ENCODE measurements at places on chromosomes 4 and X.

GRCh38 chr4:163930086-163930485 is 435.6 kb downstream of the TMA16 start:
- DNase-seq = no peak

DNA sequence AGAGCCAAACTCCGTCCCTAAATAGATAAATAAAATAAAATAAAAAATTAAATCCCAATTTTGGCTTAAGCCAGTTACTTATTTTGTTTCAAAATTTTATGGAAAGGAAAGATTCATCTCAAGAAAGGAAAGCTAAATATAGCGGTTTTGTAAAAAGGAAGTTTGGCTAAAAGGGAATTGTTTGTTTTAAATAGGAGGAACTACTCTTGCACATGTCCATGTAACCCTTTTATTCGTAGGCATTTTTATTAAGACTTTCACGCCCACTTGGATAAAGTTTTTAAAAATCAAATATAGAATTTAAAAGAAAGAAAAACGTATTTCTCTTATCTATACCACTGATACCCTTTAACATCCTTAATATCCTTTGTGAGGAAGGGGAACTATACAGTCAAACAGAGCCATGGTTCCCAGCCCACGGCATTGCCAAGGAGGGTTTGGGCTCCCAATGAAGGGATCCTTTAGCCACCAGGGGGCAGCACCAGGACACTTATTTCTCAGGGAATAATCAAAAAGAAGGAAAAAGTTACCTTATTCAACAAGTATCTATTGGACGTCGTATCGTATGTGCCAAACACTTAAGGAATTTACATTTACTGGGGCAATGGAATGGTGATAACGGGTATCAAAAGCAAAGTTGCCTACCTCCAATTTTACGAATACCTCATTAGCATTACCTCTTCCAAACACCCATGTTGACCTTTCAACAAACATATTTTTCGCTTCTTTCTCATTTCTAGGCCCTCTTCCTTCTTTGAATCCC is 27.7 kb downstream of the CDKN2AIP start:
- DNase-seq = peak; percentile 69

- no peak for DNase-seq
Measured at GRCh38 chrX:20681683-20682082, 415.0 kb upstream of the RPS6KA3 start.

GRCh38 chrX:133908223-133908955 is 77.0 kb downstream of the GPC3 start:
- no peak for DNase-seq

DNA sequence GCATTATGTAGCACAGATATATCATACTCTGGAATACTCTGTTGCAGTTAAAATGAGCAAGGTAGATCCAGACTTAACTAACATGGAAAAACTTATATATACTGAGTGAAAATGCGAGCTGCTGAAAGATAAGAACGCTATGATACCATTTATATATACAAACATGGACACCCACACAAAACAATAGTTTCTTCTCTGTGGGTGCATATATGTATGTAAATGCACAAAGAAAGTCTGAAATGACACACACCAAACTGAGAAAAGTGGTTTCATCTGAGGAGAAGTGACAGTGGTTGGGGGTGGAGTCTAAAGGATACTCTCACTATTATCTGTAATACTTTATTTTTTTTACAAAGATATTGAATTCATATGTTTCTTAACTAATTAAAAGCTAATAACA is 12.2 kb upstream of the FGF2 start:
- DNase-seq = no peak

DNA sequence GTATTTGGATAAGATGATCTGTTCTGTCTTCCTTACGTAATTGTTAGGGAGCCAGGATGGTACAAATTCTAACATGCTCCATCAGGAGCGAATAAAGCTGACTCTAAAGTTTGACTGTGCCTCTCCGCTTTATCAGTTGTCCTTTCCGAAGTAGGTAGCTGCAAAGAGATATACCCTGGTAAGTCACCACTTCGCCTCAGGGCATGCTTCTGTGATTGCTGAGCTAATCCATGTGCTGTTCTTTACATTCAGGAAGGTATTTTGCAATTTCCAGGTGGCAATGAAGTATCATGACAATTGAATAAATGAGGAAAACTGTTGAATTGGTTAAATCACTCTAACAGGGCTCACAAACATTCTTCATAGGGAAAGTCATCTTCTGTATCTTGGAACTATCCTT is 38.9 kb downstream of the KIT start:
- DNase-seq = no peak

- no peak for DNase-seq
Measured at GRCh38 chr4:118035309-118035708, 1.0 kb downstream of the NDST3 start.

DNA sequence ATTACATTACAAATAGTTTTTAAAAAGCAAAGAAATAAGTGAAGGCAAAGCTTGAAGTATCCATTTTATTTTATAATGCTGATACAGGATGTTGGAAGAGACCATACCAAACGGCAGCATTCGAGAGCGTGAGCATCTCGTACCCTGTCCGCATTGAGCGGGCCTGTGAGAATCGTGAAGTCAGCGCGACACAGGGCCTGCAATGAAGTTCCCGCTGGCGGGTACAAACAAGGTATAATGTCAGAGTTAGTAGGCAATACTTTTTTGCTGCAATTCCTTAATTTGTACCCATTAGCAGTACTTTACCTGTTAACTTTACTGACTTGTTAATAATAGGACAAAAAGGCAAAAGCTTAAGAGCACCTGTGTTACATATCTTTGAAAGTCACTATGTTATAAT is 19.0 kb downstream of the HNRNPD start:
- DNase-seq = no peak

- DNase-seq = no peak
Measured at GRCh38 chr4:150160473-150160872, 82.2 kb downstream of the DCLK2 start.

- DNase-seq = no peak
Measured at GRCh38 chrX:40202456-40202855, 104.7 kb upstream of the BCOR start.

DNA sequence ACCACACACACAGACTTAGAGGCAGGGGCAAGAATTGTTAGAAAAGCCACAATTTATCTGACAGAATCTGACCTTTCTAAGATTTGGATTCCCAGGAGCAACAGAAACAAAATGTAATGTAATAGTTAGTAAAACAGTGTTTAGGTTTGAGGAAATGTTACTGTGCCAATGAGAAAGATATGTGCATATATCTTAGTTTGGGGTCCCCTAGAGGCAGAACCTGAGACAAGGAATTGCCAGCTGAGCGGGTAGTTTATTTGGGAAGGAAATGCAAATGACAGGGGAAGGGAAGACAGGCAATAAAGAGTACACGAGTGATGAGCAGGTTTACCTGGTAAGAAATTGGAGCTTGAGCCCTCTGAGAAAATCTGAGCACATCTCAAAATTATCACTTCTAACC is 31.3 kb upstream of the DDX53 start:
- no peak for DNase-seq

DNA sequence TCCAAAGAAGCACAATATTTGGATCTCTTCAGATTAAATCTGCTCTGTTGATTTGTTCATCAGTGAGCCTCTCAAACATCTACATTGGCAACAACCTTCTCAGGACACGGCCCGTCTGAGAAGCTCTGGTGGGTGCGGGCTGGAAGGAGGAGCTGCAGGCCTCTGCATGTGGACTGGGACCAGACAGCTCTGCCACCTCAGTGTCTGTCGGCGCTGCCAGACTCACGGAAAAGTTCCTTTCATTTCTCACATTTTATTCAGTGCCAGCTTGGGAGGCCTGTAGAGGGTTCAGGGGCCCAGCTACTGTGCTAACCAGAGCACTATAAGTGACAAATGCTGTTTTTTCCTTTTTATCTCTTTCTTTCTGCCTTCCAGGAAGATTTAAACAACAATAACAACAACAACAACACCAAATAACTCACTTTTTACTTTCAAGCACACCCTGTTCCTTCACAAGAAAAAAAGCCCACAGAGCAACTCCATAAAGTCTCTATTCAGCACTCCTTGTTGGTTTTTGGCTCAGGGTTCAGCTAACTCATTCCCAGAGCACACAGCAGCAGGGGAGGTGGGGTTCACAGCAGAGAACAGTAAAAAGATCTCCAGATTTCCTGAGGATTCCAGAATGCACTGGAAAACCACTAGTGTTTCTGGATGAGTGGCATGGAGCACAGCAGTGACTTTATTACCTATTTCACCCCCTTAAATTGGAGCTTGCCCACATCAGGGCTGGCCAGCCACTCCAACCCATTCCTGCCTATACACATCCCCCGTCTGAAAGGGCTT is 23.2 kb upstream of the HOPX start:
- no peak for DNase-seq

GRCh38 chr4:180101348-180102083 is 2141.7 kb upstream of the TENM3 start:
- DNase-seq = no peak

GRCh38 chr4:65968831-65969558 is 298.7 kb upstream of the EPHA5 start:
- no peak for DNase-seq

- DNase-seq = no peak
Measured at GRCh38 chr4:86055898-86056297, 304.0 kb downstream of the MAPK10 start.

DNA sequence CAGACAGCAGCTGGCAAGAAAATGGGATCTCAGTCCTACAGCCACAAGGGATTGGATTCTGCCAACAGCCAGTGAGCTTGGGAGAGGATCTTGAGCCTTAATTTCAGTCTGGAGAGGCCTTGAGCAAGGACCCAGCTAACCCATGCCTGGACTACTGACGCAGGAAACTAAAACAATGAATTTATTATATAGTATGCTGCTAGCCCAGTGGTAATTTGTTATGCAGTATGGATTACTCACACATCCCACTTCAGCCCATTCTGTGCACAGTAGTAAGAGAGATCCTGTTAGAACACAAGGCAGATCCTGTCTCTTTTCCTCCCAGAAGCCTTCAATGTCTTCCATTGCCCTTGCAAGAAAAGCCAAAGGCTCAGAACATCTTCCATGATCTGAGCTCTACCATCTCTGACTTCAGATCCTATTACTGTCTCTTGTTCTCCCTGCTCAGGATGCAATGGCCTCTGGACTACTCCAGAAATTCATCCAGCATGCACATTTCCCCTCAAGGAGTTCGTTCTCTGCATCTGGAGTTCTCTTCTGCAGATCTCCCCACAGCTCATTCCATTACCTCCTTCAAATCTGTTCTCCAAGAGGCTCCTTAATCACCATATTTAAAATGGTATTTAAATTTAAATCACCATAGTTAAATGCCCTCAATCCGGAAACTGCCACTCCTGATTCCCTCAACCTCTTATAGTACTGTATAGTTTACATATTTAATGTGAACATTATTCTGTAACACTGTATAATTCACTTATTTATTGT is 27.6 kb downstream of the SMIM20 start:
- no peak for DNase-seq

- no peak for DNase-seq
Measured at GRCh38 chrX:35858361-35858760, 60.2 kb downstream of the MAGEB16 start.

DNA sequence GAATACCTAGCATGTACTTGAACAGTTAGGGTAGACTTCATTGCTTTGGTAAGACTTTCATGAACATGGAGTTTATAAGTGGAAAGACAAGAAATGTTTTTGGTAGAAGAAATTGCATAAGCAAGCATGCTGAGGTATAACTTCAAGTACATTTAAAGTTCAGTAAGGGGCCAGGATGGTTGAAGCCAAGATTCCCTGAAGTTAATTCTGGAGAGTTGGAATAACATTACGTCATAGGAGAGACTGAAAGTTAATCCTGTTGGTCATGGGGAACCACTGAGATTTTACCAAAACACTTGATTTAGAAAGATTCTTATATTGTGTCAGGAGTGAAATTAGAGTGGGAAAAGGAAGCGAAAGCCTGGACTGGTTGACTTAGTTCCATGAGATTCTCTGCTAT is 767.5 kb upstream of the MAGEB2 start:
- no peak for DNase-seq

DNA sequence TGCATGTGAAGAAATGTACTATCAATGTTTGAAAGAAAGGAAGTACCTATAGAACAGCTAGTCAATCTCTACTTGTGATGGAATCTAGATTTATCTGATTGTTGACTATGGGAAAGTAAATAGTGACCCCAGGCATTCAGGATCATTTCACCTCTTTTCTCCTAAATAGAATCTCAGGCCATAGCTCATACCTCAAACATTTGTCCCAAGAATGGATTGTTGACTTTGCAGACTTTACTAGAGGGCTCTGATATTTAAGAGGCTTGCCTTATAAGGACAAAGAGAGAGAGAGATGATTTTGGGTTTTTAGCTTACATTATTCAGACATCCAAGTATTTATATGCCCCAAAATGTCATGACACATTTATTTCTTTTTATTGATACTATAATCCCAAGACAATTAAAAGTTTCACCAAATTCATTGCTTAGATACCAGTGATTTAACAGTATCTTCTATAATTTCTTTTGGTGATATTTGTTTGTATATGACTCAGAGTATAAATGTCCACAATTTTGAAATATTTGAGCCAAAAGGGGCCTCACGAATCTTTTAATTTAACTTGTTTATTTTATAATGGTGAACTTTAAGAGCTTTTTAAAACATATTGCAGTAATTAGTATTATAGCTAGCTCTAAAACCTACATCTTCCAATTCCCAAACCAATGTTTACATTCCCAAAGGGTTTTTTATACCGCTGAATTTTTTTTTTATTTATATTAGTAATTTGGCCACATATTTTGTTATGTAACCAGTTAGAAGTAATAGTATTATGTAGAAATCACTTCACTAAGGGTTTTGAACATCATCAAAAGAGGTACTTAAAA is 614.1 kb downstream of the PCDH7 start:
- DNase-seq = no peak

- DNase-seq = no peak
Measured at GRCh38 chr4:124121461-124121971, 591.0 kb downstream of the ANKRD50 start.

GRCh38 chr4:89119166-89119565 is 7.8 kb downstream of the TIGD2 start:
- no peak for DNase-seq

DNA sequence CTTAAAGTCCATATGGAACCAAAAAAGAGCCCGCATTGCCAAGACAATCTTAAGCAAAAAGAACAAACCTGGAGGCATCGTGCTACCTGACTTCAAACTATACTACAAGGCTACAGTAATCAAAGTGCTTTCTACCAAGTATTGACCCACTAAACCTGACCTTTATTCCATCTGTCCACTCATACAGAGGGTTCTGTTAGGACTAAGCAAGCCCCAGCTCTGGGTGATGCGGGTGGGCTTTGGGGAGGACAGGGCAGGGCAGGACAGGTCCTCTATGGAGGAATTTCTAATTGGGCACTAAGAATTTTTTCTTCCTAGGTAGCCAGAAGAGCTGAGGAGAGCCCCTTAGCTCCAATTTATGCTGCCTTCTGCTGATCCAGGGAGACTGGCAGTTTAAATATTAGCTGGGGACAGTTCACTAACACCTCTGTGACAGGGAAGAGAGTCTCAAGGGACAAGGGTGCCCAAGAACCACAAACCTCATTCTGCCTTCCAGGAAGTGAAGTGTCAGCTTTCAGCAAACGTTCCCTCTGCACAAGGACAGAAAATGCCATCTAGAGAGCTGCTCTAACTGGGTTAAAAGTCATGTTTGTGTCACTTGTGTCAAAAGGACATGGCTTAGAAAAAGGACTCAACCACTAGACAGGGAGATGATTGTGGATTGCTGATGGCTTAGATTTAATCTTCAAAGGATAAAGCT is 143.2 kb downstream of the KIT start:
- DNase-seq = no peak

Measured in activated T-cell treated with anti-CD3 and anti-CD28 coated beads for 48 hours (primary cell).